ENCODE measurements at places on chromosomes 11 and 22.
A peak's percentile ranks its signal among the peaks of the same experiment; 100 is the strongest.

DNA sequence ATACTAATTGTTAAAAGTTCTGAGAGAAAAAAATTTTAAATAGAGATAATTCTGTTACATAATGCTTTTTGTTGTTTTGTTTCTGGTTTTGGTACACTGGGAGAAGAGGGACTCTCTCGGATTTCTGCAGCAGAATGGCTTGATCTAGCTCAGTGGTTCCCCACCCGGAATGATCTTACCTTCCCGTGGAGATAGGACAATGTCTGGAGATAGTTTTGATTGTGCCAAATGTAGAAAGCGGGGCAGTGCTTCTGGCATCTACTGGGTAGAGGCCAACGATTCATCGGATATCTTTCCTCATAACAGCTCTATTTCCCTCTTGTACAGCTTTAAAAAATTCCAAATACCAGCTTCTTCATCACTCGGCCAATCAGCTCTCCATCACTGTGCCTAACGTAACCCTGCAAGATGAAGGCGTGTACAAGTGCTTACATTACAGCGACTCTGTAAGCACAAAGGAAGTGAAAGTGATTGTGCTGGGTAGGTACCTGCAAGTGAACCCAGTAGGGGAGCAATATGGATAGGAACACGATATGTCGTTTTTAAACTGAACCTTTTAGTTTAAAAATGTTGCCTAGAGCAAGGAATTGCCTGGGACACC is 13.2 kb downstream of the CRTAM start:
- DNase-seq: no peak

DNA sequence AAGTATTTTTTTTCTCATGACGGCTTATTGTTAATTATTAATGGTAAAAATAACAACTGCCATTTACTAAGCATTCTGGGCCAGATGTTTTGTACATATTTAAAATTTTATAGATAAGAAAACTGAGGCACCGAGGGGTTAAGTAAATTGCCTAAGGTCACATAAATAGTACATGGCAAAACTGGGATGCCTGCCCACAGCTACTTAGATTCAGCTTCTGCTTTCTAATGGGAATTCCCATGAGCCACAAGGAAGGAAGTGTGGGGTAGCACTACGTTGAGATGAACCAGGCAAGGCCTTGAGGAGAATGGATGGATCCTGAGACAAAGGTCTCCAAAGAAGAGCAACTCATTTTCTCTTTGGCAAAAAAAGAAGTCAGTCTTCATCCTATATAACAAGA is 11.9 kb upstream of the PHF21A start:
- DNase-seq: no peak

DNA sequence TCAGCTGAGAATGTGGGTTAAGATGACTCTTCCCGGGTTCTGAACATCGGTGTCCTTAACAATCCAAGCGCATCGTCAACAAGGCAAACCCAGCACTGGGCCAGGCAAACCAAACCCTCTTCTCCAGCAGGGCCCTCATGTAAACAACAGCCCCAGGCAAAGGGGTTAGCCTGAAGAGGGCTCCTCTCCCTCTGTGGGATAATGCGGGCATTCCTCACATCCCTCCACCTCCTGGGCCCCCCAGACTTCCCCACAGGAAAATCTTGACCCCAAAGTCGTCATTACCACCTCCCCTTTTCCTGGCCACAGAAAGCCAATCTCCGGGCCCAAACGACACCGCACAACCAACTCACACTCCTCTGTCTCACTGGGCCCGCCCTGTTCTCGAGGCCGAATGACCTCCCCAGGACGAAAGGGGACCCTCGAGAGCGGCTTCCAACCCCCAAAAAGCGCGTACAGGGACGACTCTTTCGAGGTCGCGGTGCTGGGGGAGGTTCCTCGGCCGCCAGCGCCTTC is 566 bp downstream of the DDB1 start:
- DNase-seq: peak; percentile 29

- DNase-seq: no peak
Observed at GRCh38 chr11:109914038-109914437, 179.2 kb upstream of the ZC3H12C start.

GRCh38 chr11:95799546-95799945 is 9.2 kb downstream of the CEP57 start:
- DNase-seq: no peak

Data from testis (tissue), 5 donors.